Stimulated activated CD4-positive, alpha-beta T cell treated with anti-CD3 and anti-CD28 coated beads, Interleukin-4, amount 100 ng/mL, for 4 hours (primary cell): ENCODE measurements at places on chromosomes 13 and 19.

DNA sequence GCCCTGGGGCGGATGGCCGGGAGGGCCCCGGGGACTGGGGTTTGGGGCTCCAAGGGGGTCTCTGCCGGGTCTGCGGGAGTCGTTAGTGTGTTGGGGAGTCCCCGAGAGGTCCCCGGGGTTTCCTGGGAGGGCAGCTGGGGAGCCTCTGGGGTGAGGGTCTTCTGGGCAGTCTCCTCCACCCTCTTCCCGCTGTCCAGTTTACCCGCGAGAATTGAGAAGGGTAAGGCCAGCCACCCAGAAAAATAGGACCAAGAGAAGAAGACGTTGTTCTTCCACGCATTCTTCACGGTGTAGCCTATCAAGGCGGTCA, 1.0 kb upstream of the ETFB start:
- no peak for DNase-seq

DNA sequence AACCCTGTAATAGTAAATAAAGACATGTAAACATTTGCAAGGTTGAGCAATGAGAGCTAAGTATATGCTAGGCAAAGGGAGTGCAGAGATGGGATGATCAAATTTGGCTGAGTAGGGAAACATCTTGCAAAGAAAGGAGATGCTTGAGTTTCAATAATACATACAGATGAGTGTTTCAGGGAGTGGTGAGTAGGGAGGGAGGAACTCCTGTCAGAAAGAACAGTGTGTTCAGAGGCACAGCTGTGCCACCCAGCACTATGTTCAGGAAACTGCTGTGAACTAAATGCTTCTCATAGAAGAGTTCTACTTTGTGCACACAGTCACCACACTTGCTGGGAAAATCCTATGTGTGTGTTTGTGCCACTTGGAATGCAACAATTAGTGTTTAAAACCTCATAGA, 1077.1 kb downstream of the UQCRFS1 start:
- no peak for DNase-seq

DNA sequence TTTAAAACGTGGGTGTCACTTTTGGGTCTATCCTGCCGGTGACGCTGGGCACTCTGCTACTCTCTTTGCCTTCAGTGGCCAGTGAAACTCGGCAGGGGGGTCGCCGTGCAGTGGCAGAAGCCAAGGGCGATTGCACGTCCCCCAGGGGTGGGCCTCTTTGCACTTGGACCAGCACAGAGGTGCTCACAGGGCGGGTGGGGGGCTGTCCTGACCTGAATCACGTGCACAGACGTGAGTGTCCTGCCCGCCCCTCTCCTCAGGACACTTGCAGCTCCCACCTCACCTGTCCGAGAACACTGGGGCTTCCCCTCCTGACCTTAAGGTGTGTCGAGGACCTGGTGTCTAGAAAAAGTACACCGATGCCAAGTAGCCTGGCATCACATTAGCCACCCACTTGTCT, 16.1 kb downstream of the COL4A1 start:
- no peak for DNase-seq

GRCh38 chr19:55362990-55363716, at the start of gene GARIN5B:
Gene GARIN5B, minus strand, starts transcription at chr19:55363260. Its CDS starts 194 bp downstream, at chr19:55363066.
- DNase-seq: no peak

GRCh38 chr13:43159026-43159461, 135.7 kb downstream of the DNAJC15 start:
- DNase-seq: no peak

GRCh38 chr13:43346427-43346826, 323.0 kb downstream of the DNAJC15 start:
- DNase-seq: no peak

GRCh38 chr13:77599351-77599750, 63.8 kb downstream of the SCEL start:
- DNase-seq: no peak

- no peak for DNase-seq
Measured at GRCh38 chr19:41479757-41480191, 36.8 kb downstream of the ERICH4 start.

DNA sequence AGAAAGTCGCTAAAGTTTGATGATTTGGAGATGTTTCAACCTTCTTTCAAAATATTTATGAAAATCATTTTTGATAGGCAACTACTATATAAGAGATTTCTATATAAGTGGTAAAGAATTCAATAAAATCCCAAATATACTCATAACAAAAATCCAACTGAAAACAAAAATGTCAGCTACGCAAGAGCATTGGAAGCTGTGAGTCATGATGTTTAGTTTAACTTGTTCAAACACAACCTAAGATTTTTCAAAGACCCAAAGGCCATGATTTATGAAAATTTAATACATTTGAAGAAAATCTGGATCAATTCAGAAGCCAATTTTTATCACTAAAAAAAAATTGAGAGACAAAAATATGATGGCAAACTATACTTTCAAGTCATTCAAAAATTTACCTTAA, 226.6 kb downstream of the MZT1 start:
- DNase-seq: no peak

- DNase-seq: no peak
Measured at GRCh38 chr19:49652551-49653465, 10.8 kb downstream of the SCAF1 start.

DNA sequence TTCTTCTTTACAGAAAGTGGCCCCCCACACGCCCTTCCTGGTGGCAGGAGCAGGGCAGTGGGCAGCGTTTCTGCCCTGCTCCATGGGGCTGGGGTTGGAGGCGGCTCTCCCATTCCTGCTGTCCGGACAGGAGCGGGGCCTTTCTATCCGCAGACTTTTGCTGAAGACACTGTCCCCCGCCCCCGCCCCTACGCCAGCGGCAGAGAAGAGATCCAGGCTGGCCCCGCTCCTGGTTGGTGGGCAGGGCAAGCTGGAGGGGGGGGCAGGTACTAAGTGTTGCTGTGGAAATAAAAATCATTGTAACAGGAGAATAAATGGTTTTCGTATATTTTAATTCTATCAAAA, 81.7 kb downstream of the ZNF429 start:
- DNase-seq: no peak

DNA sequence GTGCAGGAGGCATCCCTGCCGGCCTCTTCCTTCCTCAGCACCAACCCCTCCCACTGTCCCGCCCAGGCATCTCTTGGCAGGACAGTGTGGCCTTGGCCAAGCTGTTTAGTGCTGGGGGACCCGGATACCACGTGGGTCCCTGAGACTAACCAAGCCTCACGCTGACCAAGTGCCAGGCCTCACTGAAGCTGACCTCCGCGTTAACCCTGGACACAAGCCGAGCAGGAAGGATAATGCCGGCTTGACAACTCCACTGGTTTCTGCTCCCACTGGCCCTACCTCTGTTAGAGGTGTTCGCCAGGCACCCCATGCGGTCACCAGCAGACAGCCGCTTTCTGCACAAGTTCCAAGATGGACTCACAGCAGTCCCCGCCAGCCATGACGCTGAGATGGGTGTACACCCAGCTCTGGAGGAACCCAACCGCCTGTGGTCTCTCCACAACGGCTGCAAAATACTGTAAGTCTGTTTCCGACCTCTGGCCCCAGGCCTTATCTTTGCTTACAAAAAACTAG, 12.4 kb downstream of the GRTP1 start:
- DNase-seq: no peak

DNA sequence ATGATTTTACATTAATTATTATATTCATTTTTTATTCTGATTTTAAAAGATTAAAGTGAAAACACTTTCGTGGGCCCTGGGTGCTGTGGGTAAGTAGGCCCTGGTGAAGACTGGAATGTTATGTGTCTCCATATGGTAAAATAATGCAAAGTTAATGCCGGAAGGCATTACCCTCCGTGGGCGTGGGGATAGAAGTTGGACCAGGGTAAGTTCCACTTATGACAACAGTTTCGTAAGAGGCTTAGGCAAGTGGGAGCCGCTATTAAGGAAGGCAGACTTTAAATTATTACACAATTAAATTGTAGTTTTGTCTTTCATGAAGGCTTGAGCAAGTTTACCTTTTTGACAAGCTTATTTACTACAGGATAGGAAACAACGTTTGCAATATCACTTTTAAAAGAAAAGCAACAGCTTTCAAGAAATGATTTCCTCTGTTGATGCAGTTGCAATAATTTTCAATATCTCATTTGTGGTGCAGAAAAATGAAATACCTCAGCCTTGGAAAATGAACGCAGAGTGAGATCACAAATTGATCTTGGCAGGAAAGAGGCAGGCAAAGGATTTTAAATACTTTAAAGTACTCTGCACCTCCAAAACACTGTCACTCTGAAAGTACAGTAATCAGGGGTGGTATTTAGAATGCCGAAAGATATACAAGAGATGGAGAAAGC, 310.6 kb downstream of the DCT start:
- DNase-seq: no peak

- DNase-seq: no peak
Measured at GRCh38 chr19:29006057-29006735, 206.8 kb downstream of the UQCRFS1 start.

- no peak for DNase-seq
Measured at GRCh38 chr13:21118180-21118579, 56.8 kb upstream of the LATS2 start.

- DNase-seq: no peak
Measured at GRCh38 chr13:110259651-110260050, 47.3 kb downstream of the COL4A1 start.

GRCh38 chr19:824885-825284, 2.8 kb upstream of the AZU1 start:
- DNase-seq: no peak

- no peak for DNase-seq
Measured at GRCh38 chr13:43596006-43596405, 190.8 kb downstream of the ENOX1 start.

DNA sequence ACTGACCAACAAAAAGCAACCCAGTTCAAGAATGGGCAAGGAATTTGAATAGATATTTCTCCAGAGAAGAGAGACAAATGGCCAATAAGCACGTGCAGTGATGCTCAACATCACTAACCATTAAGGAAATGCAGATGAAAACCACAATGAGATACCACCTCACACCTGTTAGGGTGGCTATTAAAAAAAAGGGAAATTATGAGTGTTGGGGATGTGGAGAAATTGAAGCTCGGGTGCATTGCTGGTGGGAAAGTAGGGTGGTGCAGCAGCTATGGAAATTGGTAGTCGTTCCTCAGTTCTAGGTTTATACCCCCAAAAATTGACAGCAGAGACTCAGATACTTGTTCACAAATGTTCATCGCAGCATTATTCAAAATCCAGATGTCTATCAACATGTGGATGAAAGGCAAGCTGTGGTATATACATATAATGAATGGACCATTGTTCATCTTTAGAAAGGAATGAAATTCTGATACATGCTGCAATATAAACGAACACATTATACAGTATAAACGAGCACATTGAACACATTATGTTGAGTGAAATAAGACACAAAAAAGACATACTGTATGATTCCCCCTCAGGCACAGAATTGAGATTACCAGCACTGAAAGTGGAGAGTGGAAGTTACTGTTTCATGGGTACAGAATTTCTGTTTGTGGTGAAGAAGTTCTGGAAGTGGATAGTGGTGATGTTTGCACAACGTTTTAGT, 927 bp downstream of the CHAMP1 start:
- no peak for DNase-seq

- no peak for DNase-seq
Measured at GRCh38 chr19:40592170-40592569, 9.0 kb upstream of the LTBP4 start.

DNA sequence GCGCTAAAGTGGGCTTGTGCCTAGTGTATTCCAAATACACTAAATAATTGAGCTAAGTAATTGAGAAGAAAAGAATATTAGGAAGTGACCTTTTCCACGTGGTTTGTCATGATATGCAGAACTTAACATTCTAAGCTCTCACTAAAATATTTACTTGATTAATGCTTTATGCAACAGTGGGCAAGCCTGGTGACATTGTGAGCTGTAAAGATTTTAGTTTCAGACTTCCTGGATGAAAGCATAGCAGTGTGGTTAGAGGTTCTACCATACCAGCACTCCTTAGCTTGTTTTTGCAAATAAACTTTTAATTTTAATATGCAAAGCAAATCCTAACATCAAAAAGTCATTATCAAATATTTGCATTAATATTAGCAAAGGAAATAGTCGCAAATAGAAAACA, 1065.1 kb upstream of the SPRY2 start:
- DNase-seq: no peak

GRCh38 chr19:14694641-14695266, 4.9 kb downstream of the ZNF333 start:
- DNase-seq: no peak

- no peak for DNase-seq
Measured at GRCh38 chr13:107375701-107376340, 807.9 kb upstream of the ARGLU1 start.

- DNase-seq: no peak
Measured at GRCh38 chr13:100611678-100612492, 23.3 kb upstream of the GGACT start.

- DNase-seq: no peak
Measured at GRCh38 chr19:19259741-19260140, 13.4 kb downstream of the TM6SF2 start.

- DNase-seq: no peak
Measured at GRCh38 chr19:3415695-3416094, 49.3 kb downstream of the NFIC start.

- DNase-seq: no peak
Measured at GRCh38 chr13:95987841-95988240, 65.4 kb downstream of the UGGT2 start.

GRCh38 chr13:48194379-48194754, 38.6 kb upstream of the ITM2B start:
- no peak for DNase-seq

DNA sequence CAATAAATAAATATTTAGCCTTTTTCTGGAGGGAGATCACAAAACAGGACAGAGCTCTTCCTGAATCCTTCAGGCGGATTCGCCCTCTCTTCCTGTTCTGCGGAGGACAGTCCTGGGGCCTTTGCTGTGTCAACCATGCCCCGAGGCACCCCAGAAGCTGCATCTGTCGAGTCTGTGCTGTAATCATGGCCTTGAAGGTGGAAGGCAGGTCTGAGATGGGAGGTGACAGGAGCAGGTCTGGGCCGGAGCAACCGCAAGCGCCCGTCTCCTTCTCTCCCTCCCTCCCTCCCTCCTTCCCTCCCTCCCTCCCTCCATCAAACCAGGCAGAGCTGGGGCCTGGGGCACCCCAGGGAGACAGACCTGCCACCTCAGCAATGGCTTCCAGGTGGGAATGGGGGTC, 4.6 kb upstream of the FXYD3 start:
- DNase-seq: no peak

- no peak for DNase-seq
Measured at GRCh38 chr13:110067355-110068175, 239.4 kb downstream of the COL4A1 start.

- DNase-seq: no peak
Measured at GRCh38 chr19:38044267-38045111, 137.5 kb downstream of the SIPA1L3 start.

DNA sequence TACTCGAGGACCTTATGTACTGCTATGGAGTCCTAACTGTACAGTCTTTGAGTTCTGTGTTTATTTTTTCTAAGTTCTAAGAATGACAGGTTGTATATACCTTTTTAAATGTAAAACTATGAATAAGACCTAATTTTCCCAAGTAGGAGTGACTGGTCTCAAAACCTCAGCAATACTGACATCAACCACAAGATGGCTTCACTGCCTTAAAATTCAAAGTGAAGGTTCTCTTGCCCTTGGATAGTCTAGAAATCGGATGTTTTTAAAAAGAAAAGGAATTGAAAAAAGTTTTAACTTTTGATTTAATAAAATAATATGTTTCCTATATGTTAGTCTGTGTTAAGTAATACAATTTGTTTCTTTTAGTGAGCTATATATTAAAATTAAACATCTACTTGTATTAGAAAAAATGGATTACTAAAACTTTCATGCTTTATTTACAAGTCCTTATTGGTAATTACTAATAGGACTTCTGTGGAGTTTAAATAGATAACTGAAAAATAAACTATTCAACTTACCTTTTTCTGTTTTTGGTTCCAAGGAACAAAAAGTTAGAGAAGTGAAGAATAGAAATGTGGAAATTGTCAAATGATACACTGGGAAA, 52.0 kb downstream of the TDRD3 start:
- no peak for DNase-seq

GRCh38 chr19:42919757-42920079, 2.0 kb upstream of the PSG6 start:
- DNase-seq: no peak
